ENCODE measurements at places on chromosomes 12 and 14.

- H3K27ac ChIP-seq, result no peak overlapping the region
- no peak for DNase-seq
- no peaks in the 10 kb centered on the region for H3K4me1 ChIP-seq
- peaks cover 69% of the 10 kb centered on the region for H3K27me3 ChIP-seq
- no peaks in the 10 kb centered on the region for H3K36me3 ChIP-seq
- H3K4me3 ChIP-seq, result no peak overlapping the region
Measured at GRCh38 chr14:99818503-99819036, 25.4 kb downstream of the EML1 start.

DNA sequence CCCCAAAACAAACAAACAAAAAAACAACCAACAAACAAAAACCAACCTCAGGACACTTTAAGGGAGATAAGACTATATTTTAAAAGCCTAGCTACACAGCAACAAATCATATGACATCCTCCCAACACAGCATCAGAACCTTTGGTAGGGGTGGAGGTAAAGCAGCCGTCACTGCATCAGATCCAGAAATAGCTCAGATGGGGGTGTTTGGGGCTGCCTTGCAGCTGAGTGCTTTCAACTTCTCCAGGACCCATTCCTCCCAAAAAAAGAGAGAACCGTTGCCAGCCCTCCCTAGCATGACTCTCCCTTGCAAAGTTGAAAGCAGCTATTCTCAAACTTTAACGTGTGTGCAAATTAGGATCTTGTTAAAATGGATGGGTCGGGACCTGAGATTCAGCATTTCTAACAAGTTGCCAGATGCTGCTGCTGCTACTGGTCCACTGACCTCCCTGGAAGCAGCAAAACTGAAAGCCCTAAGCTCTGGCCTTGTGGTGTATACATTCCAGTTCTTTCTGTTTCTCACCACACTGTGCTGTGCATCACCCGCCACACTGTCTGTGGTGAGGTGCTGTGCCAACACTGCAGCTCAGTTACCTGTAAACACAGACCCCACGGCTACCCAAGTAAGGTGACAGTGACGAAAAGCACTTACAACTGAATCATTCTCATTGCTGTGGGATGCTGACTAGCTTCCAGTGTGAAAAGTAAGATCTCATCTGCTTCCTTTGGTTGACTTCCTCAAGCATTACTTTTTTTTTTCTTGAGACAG is 54.0 kb downstream of the SLC38A1 start:
- H3K27ac ChIP-seq, result no peak overlapping the region
- H3K4me1 ChIP-seq, result peaks cover 33% of the 10 kb centered on the region
- no peak for DNase-seq

- DNase-seq, result no peak
- peaks cover 8% of the 10 kb centered on the region for H3K4me1 ChIP-seq
- H3K27ac ChIP-seq, result no peak overlapping the region
- H3K27me3 ChIP-seq, result no peaks in the 10 kb centered on the region
- no peak overlapping the region for H3K4me3 ChIP-seq
Measured at GRCh38 chr14:93016275-93016845, 93.4 kb downstream of the CHGA start.

DNA sequence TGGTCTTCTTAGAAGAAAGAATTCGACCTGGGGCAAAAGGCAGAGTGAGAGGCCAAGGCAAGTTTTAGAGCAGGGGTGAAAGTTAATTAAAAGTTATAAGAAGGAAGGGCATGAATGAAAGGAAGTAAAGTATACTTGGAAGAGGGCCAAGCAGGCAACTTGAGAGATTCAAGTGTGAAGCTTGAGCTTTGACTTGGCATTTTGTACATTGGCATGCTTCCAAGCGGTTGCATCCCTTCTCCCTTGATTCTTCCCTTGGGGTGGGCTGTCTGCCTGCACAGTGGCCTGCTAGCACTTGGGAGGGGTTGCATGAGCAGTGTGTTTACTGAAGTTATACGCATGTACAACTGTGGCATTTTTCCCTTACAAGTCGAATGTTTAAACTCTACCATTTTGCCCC is 74.8 kb upstream of the MGAT4C start:
- no peak overlapping the region for H3K27ac ChIP-seq
- H3K4me3 ChIP-seq, result no peak overlapping the region
- H3K36me3 ChIP-seq, result no peaks in the 10 kb centered on the region
- no peaks in the 10 kb centered on the region for H3K4me1 ChIP-seq
- H3K27me3 ChIP-seq, result no peaks in the 10 kb centered on the region

- peak overlapping the region; percentile 92 for H3K27ac ChIP-seq
- peaks cover 21% of the 10 kb centered on the region for H3K4me1 ChIP-seq
- peak overlapping the region; percentile 60 for H3K4me3 ChIP-seq
Measured at GRCh38 chr12:103928682-103929045, 1.5 kb upstream of the HSP90B1 start.

DNA sequence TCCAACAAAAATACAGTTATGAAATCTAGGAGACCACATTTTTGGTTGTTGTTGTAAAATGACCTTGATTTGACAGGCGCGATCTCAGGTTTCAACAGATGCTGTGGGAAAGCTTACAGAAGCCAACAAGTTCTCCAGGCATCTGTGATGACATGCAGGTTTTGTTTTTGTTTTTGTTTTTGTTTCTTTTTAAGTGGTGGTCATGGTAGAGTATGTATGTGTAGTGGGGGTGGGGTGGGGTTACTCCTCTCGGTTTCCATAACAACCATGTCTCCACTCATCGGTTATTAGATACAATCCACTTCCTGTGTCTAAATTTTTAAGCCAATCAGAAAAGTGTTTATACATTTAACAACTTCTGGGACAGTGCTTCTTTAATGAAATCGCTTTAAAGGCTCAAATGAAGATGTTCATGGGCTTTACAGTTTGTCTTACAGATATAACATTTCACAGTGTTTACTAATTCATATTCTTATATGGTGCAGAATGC is 199.9 kb upstream of the FOXN3 start:
- H3K4me1 ChIP-seq, result peaks cover 14% of the 10 kb centered on the region
- no peaks in the 10 kb centered on the region for H3K36me3 ChIP-seq
- H3K27me3 ChIP-seq, result no peaks in the 10 kb centered on the region
- no peak overlapping the region for H3K4me3 ChIP-seq

All from keratinocyte (primary cell).